Right cardiac atrium (tissue), 5 donors: ENCODE measurements at places on chromosomes 7 and 10. TPM values are rescaled to one million over a fixed set of nuclear protein-coding genes. Genes with fewer than 3 reads are reported as not detected.

GRCh38 chr10:91555455-91555854, 77.4 kb downstream of the PPP1R3C start:
- DNase-seq = no peak

ASZ1 gene
- not detected for total RNA-seq

CXCL12 gene
- total RNA-seq = 115 TPM

GRCh38 chr10:101293007-101293723, 60.8 kb upstream of the BTRC start:
- no peak for DNase-seq

- DNase-seq = peak; percentile 28
Measured at GRCh38 chr10:58299580-58299979, 30.6 kb downstream of the CISD1 start.

GRCh38 chr7:81333536-81333935, 414.7 kb upstream of the SEMA3C start:
- no peak for DNase-seq

DNA sequence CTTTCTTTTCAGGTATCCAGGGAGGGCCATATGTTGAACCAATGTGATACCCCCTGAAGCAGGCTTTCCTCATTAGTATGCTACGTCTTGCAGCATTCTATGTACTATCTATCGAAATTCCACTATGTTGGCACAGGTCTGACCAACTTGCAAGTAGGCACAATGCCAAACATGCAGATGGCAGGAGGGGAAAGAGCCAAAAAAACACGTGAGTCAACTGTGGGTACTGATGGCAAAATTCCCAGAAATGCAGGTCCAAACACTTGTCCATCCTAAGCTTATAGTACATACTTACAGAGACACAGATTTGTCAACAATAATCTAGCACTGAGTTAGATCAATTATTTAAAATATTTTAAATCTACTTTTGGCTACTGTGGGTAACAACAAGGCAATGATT, 394.9 kb downstream of the DGKB start:
- no peak for DNase-seq
